OCI-LY7 (cell line): ENCODE measurements at places on chromosomes 2 and 18.

DNA sequence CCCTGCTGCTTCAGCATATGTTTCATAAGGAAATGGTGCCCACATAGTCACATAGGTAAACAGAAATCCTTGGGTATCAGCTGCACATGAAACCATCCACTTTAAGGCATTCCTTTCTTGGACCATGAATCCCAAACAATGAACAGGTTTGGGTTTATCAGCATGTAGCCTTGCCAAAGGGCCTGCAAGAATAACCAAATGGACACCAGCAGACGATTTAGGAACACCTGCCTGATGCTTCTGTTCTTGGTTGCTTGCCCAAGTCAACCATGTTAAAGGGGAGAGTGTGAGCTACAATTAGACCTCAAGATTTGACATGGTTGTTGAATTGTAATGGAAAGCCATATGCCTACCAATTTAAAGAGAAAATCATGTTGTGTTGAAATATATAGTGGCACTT lies 1342.7 kb upstream of the PIK3C3 start:
- no peak for DNase-seq

DNA sequence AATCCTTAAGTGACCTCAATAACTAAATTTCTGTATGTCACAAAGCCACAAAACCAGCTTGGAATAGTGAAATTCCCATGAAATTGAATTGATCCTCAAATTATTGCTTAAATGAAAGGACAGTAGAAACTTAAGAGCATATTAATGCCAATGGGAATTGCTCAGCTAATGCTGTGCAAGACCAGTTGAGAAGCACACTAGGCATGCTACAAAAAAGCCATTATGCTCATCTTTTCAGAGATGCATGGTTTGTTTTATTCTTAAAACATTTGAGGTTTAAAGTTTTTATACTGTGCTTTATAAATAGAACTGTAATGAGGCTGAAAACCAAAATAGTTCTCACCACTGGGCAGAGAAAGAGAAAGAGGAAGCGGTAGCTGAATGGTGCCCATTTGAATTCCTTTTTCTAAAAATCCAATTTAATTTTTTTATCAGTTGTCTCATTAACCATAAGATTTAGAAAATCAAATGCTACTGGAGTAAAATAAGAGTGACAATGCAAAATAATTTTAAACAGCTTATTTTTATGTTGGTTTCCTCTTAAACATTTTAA lies 98.6 kb downstream of the LNPK start:
- no peak for DNase-seq

DNA sequence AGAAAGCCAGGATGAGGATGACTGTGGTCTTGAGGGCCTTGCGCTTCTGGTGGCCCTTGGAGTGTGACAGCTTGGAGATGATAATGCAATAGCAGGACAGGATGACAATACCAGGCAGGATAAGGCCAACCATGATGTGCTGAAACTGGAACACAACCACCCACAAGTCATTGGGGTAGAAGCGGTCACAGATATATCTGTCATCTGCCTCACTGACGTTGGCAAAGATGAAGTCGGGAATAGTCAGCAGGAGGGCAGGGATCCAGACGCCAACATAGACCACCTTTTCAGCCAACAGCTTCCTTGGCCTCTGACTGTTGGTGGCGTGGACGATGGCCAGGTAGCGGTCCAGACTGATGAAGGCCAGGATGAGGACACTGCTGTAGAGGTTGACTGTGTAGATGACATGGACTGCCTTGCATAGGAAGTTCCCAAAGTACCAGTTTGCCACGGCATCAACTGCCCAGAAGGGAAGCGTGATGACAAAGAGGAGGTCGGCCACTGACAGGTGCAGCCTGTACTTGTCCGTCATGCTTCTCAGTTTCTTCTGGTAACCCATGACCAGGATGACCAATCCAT lies 2.7 kb downstream of the CXCR4 start:
- no peak for DNase-seq

DNA sequence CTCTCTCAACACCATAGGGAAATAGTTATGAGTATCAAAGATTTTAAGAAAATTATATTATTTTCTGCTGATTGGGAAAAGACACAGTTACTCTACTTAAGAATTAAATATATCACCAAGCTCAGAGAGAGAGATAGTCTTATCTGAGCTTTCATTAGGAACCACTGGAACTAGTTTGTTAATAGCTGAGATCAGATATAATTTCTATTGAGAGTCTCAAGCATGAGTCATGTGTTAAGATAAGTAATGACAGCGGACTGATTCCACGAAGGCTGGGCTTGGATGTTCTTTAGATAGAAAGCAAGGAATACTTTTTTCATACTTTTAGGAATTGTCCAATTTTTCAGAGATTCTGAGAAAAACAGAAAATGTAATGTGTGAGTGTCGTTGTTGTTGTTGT lies 44.4 kb upstream of the RBM44 start:
- DNase-seq, result no peak

GRCh38 chr2:21234464-21235120 lies 110.8 kb downstream of the TDRD15 start:
- DNase-seq, result no peak

GRCh38 chr2:225027061-225027762 lies 15.1 kb downstream of the DOCK10 start:
- DNase-seq, result no peak
